ENCODE measurements at places on chromosomes 7 and 10.

DNA sequence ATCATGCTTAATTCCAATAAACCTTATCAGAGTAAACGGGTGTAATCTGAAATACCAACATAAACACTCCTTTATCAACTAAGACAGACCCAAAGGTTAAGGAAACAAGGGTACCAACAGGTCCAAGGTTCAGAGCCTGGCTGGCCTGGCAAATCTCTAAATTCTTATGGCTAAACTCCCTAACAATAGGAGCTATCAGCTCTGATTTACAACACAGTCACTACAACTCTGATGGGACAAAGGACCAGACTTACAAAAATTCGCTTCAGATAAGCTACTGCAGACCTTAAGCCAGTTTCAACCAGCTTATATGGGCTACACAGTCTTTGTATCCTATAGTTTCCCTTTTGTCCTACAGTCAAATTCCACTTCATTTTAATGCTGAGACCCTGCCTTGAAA, 381.9 kb downstream of the ZWINT start:
- no peak for DNase-seq

- DNase-seq: no peak
These were observed 42.2 kb downstream of the MYPN start for GRCh38 chr10:68151453-68151852.

DNA sequence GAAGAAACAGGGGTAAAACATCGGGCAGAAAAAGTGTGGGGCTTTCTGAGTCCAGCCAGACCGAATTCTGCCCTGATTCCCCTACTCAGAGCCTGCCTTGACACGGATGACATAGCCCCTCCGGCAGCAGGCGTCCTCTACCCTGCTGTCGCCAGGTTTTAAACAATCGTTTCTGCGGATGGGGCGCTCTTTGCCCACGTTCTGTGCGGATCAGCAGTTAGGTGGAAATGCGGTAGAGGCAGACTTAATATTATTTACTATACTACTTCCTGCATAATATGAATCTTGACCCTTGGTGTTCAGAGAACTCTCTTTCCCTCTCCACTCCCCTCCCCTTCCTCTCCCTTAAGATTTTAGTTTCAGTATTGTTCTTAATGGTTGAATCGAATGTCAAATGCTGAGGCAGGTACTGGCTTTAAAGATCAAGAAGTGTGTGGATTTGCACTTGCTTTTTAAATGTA, 2.4 kb downstream of the GATA3 start:
- DNase-seq: no peak

DNA sequence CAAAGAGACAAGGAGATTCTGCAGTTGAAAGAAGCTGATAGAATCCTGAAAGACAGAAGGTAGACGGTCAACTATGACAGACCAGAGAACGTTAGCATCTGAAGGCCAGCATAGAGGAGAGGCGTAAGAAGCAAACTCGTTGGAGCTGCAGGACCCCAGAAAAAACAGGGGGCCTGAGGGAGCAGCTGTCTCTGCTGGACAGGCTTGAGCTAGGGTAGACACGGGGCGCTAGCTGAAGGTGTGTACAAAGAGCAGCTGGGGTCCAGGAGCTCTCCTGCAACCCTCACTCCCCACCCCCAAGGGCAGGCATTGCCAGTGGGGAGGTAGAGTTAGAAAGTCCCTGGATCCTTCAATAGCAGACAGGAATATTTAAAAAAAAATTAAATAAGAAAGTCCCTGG, 14.6 kb upstream of the GDI2 start:
- no peak for DNase-seq

DNA sequence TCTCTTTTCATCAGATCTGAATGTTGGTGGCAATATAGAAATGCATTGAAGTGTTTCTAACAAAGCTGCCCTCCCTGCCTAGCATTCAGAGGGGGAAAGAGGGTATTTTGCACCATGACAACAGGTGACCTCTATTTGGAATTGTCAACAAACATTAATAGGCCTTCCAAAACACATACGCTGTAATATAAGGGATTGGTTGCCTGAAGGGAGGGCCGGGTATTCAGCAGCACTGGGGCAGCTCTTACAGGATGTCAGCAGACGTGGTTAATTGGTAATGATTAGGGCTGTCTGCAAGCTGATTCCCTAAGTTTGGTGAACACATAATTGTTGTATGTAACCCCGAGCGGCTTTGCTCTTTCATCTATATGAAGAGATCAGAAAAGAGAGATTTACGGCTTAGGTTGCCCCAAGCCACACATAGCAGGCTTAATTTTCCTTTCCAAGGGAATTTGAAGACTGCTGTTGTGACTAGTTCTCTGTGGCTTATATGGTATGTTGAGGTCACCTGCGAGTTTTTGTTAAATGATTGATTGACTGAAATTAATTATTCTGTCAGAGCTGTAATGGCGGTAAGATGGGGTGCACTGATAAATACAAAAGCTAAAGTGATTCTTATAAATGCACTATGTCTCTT, 759.3 kb downstream of the LRMDA start:
- no peak for DNase-seq

GRCh38 chr7:87330316-87330715, 15.1 kb upstream of the CROT start:
- DNase-seq: no peak

GRCh38 chr10:4407783-4408182, 418.2 kb upstream of the AKR1E2 start:
- DNase-seq: no peak

GRCh38 chr7:150502519-150502918, 12.2 kb upstream of the GIMAP7 start:
- DNase-seq: no peak

DNA sequence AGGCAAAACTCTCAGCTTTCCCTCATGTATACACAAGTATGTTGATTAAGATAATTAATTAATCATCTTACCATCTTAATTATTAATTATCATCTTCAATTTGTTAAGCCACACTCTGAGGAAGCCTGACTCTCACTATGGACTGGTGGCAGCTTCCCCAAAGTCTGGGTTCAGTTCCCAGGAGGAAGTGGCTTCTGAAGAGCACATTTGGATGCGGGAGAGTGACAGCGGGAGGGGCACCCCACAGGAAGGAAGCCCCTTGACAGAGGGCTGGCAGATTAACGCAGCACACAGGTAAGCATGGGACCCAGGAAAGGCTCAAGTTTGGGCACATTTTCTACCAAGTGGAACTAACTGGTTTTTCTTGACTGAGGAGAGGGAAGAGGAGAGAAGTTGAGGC, 13.4 kb upstream of the SLIT1 start:
- no peak for DNase-seq

DNA sequence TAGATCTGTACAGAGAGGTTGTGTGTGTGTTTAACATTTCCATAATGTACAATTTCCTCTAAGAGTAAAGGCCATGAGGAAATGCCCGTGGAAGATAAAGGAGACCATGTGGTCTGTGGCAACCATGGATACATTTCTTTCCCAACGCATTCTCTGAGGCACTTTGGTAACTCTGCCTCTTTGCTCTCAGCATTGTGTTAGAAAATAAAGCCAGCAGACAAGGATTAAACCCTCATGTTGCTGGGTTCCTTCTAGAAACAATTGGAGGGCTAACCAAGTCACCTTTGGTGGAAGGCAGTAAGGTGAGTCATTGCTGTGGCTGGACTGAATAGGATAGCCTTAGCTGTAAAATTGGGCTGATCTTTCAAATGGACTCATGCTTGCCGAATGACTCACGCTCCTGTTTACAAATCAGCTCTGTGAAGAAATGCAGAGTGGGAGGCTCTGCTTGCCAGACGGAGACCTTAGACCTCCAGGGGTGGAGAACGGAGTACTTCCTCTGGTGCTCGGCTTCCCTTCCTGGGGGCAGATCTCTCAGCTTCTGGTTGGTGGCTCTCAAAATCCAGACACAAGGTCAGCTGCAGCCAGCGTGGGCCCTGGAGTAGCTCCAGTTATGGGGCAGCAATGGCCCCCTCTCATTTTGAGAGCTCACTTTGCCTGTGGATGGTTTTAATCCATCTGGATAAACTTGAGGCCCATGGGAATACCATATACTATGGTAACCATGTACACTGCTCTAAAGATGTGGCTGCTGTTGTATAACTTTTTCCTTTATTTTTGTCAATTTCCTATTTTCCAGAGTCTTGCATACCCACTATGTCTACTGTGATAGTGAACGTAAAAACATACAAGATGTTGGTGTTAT, 137.3 kb downstream of the TCF7L2 start:
- no peak for DNase-seq

Measured in activated T-cell treated with anti-CD3 and anti-CD28 coated beads for 24 hours (primary cell).